ENCODE measurements at places on chromosomes 11 and 22.

DNA sequence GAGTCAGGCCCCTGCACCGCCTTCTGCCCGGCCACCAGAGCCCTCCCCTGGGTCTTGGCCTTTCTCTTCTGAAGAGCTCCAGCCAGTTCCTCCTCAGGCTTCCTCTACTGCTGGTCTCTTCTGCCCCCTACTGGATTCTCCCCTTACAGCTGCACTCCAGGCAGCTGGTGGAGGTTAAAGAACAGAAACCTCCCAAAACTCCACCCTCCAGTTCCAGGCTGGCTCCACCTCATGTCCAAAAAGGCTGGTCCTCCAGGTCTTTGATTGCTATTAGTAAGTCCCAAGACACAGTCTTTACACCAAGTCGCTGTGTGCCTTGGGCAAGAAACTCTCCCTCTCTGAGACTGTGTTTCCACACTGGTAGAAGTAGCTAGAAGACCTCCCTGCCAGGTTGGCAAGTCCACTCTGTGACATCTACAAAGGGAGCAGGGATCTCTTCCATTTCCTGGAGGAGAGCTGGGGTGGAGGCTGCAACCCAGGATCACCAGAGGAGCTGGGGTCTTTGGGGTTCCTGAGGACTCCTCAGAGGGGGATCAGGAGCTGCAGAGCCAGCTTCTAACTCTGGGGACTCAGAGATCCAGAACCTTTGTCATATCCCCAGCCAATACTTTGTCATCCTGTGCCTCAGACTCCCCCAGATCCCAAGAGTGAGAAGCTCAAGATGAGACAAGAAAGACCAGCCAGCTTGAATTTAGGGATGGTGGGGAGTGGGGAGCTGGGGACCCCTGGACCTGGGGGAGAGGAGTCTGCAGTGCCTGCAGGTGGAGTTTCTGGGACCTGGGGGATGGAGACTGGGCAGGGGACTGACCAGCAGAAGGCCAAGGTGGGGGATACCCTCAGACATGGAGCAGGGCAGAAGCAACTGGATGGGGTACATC lies 3.4 kb upstream of the IGLL5 start:
- DNase-seq = peak; percentile 63

DNA sequence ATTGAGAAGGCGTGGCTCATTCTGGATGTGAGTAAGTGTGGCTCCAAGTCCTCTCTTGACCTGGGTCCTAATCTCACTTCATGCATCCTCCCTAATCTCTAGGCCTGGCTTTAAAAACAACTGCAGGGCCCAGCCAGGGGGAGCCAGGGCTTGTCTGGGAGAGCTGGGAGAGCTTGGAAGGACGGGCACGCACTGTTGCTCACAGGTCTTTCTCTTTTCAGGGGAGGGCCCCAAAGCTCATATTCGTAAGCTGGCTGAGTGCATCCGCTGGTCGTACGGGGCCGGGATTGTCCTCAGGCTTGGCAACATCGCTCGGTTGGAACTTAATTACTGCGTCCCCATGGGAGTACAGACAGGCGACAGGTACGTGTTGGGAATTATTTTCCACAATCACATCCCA lies 34.1 kb upstream of the PARVB start:
- no peak for DNase-seq

GRCh38 chr11:11580841-11581411 lies 40.9 kb downstream of the GALNT18 start:
- DNase-seq = no peak

DNA sequence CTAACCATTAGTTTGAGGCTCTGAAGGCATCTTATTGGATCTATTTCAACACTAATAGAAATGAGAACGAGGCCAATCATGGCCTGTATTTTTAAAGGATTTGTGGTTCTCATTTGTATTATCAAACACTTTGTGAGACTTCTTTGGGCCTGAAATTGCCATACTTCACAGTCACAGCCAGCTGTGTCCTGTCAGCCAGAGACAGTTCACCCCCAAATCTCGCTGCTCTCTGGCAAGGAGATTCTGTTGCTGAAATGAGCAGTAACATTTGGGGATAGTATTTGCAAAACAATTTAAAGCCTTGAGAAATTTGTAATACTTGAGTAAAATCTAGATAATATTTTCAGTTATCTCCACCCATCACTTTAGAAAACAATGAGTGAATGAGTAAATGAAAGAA lies 26.9 kb upstream of the TENM4 start:
- no peak for DNase-seq

GRCh38 chr22:50548040-50548920 lies 2.6 kb downstream of the KLHDC7B start:
- no peak for DNase-seq

DNA sequence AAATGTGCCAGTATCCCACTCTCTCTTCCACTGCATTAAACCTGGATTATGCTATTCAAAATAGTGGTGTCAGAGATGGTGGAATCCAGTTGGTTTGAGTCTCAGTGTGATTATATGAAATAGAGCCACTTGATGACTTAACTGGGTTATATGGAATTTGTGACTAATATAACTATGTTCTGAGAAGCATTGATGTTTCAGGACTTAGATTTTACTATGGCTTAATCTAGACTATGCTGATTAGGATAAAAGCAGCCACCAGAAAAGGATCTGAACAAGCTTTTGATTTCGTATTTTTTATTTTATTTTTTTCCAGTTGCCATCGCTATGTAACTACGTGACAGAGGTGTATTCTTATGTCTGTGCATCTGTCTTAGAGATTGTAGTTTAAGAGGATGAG lies 39.1 kb downstream of the MS4A6A start:
- no peak for DNase-seq

DNA sequence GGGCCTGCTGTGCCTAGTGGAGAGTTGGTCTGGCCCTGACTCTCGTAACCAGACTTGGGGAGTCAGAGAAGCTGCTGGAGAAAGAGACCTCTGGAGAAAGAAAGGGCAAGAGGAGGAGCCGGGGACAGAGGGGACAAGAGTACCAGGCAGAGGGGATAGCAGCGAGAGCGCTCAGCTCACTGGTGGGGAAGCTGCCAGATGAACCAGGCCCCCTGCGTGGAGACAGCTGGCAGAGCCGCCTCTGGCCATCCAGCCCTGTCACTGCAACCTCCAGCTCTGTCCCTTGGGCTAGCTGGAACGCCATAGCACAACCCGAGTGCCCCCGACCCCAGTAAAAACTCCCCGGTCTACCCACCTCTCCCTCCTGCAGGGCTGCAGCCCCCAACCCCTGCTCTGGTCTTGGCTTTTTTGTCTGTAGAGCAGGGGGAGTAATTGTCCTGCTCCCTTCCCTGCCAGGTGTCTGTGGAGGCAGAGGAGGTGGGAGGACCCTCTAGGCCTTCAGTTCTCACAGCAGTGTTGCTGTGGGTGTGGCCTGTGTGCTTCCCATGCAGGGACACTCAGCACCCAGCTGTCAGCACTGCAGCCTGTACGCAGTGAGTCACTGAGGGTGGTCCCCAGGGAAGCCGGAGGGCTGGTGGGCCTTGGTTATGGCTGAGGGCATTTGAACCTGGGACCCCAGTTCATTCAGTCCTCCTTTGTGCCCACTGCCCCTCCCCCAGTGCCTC lies 4.8 kb upstream of the SUN2 start:
- no peak for DNase-seq

DNA sequence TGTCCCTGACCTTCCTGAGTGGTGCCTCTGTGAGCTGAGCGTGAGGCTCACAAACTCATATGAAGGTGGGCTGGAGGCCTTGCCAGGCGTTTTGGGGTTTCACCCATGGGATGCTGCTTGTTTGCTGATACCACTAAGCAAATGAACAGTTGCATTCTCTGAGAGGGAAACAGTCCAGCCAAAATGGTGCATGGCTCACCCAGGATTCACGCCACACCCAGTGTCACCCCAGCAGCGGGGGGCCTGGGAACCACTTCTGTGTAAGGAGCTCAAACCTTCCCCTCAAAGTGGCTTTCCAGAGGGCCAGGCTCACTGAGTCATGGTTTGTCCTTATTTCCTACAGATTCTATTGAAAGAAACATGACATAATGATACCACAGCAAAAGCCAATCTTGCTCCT lies 928.1 kb downstream of the TBC1D22A start:
- no peak for DNase-seq

DNA sequence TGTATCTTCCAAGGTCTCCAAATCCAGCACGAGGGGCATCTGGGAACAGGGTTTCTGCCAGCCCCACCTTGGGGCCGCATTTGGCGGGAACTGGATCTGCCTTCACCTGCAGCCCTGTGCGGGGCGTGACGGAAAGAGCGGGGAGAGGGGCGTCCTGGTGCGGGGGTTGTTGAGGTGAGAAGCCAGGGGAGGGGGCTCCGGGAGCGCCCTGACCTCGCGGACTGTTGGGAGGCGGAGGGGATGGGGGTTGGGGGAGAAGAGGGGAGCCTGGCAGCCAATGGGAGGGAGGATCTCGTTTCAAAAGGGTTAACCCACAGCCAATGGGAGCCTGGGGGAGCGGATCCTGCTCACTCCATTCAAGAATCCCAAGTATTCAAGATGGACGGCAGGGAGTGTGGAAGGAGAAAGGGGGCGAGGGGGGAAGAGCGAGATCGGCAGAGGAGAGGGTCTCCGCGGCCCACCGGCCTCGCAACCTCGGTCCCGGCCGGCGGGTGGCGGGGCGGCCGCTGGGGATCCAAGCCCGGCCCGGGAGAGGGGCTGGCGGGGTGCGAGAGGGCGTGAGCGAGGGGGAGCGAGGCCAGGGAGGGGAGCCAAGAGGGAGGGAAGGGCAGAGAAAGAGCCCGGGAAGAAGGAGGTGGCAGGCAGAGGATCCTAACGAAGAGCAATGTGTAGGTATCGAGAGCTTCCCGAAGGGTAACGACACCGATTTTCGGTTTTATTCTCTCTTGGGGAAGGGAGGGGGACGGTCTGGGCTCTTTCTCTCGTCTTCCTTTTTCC lies 11.5 kb downstream of the YPEL4 start:
- no peak for DNase-seq

DNA sequence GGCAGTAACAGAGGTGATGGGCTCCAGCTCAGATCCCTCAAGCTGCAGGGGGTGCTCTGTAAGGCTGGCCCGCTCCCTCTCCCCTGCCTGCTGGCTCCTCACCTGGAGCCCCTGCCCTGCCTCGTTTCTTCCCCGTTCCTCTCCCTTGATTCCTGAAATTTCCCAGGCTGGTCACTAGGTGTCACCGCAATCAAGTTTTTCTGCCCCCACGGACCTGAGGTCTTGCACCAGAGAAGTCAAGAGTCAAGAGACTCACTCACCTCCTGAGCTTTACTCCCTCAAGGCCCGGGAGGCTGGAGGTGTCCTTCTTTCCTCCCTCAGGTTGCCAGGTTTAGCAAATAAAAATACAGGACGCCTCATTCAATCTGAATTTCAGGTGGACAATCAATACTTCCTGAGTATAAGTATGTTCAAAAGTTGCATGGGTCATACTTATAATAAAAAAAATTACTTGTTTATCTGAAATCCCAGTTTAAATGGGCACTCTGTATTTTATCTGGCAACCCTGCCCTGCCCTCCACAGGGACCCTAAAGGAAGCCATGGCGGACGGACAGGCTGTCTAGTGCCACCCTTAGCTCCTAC lies 69.2 kb downstream of the SCUBE1 start:
- peak; percentile 22 for DNase-seq

- DNase-seq = no peak
Observed at GRCh38 chr11:105693075-105693759, 83.3 kb downstream of the GRIA4 start.

GRCh38 chr11:67055812-67056211 lies 835 bp upstream of the RHOD start:
- DNase-seq = no peak

GRCh38 chr11:57972013-57972367 lies 51.7 kb upstream of the OR9Q1 start:
- no peak for DNase-seq

- no peak for DNase-seq
Observed at GRCh38 chr22:24284747-24285203, 14.1 kb downstream of the SPECC1L start.

All from memory B cell (primary cell).